Forelimb muscle (tissue), 1 donor: ENCODE measurements at places on chromosomes 6 and 20.

GRCh38 chr6:70668499-70668812 is 773 bp downstream of the SMAP1 start:
- no peak for DNase-seq

GRCh38 chr6:102623201-102623600 is 1229.7 kb downstream of the GRIK2 start:
- DNase-seq, result no peak

- DNase-seq, result no peak
These were observed 44.1 kb downstream of the MAK start for GRCh38 chr6:10794239-10794638.

DNA sequence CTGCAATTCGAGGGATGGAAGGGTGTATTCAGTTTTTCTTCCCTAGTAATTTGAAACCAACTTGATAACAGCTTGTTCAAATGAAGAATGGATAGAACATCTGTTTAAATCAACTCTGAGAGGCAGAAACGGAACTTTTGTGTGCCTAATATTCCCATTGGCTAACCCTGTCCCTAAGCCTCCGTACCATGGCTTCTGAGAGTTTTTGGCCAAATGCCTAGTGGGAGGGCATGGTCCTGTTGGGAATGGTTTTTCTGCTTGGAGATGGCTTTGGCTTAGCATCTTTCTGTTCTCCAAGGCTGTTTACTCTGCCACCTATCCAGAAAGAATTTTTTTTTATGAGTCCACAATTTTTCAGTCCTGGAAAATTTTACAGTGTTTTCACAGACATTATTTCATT is 126.7 kb upstream of the MLIP start:
- DNase-seq, result no peak

- no peak for DNase-seq
These were observed 123.4 kb upstream of the HDGFL1 start for GRCh38 chr6:22445946-22446345.

DNA sequence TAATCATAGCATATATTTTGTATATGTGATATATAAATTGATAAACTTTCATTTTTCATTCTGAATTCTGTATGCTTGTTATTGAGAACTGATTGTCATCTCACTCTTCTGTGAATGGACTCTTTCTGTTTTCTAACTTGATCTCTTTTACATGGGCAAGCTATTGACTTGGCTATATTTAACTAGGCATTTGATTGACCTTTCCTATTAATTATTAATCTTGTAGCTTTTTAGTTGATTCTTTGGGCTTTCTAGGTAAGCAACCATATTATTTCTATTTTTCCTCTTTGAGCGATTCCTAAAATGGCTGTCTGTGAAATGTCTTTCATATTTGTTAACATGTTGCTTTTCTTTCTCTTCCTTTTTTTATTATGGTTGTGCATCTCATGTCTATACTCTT is 347.1 kb downstream of the CDKAL1 start:
- DNase-seq, result no peak

GRCh38 chr6:135281227-135281626 is 100.1 kb downstream of the MYB start:
- DNase-seq, result no peak

DNA sequence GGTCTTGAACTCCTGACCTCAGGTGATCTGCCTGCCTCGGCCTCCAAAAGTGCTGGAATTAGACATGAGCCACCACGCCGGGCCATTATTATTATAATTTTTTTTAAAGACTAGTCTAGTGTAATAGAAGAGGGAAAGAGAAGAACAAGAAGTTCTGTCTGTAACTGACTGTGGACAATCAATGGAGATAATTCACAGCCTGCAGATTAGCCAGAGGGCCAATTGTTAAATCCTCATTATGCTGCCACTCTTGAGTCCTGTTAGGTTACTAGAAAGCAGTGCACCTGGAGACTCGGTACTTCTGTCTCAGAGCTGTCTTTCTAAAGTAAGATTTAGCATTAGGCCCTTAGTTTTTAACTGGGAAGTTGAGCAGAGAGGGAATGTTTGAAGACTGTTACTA is 37.5 kb downstream of the CARMIL1 start:
- no peak for DNase-seq

DNA sequence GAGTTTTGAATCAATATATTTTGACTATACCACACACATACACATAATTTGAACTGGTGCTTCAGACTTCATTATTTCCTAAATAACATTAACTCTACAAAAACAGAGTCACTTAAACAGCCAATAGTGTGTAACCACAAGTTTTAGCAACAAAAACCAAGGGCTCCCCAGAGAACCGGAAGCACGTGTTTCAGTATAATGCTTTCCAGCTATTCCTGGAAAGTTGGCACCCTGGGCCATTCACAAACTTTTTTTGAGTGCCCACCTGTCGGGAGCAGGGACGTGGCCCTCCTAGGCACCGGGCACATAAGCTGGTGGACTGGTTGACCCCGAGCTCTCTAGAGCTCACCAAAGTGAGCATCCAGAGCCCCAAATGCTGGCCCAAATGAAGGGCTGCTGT is 1.9 kb upstream of the SLC35D3 start:
- no peak for DNase-seq

DNA sequence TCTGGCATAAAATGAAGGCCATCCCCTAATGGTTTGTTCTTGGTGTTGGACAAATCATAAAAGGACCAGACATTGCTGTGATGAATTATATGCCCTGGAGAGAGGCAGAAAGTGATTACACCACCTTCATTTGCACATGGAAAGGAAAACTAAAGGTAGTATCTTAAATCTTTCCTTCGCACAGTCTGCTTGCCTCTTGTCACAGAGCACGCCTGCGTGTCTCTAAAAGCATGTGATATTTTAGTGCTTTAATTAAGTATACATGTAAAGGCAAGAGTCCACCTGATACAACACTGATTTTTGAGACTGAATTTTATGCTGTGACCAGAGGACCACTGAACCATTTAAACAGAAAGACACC is 28.8 kb upstream of the PLAGL1 start:
- no peak for DNase-seq

DNA sequence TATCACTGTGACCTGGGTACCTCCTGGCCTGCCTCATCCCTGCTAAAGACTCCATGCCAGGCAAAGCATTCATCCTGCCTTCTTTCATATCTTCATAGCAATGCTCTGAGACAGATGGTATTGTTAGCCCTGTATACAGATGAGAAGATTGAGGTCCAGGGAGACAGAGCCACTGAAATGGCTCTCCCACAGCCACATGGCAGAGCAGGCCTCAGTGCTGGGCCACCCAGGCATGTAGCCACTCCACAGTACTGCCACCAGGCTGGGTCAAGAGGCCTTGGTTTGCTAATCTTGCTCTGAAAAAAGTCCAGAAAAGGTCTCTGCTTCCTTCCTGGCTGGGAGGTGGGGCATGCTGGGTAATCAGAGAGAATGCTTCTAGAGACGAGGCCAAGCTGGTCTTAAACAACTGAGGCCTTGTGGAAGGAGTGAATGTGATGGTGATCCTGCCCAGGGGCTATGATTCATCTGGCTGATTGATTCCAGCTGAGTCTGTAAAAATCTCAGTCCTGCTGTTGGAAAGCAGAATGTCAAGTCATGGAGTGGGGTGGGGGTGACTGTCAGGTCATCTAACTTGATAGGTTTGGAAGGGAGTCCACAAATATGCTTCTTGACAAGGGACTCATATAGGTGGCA is 29.8 kb downstream of the HM13 start:
- no peak for DNase-seq

GRCh38 chr6:71056656-71057055 is 99.8 kb upstream of the B3GAT2 start:
- DNase-seq, result no peak

DNA sequence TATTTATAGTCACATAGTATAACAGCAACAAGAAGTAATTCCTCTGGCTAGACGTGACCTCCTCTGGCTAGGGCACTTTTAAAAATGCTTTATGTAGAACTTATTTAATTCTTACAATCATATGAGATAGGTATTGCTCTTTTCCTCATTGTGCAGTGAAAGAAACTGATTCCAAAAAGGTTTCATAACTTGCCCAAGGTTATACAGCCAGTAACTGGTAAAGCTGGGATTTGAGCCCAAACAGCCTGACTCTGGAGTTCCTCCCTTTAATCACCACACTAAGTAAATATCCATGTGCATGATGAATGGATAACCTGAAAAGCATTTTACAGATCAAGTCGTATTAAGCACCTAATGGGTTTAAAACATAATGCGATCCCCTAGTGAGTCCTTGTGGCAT is 214.6 kb downstream of the PRL start:
- DNase-seq, result no peak

DNA sequence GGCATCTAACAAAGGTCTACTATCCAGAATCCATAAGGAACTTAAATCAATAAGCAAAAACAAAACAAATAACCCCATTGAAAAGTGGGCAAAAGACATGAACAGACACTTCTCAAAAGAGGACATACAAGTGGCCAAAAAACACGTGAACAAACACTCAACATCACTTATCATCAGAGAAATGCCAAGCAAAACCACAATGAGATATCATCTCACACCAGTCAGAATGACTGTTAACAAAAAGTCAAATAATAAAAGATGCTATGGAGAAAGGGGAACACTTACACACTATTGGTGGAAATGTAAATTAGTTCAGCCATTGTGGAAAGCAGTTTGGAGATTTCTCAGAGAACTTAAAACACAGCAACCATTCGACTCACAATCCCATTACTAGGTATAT is 19.4 kb upstream of the VNN1 start:
- no peak for DNase-seq

DNA sequence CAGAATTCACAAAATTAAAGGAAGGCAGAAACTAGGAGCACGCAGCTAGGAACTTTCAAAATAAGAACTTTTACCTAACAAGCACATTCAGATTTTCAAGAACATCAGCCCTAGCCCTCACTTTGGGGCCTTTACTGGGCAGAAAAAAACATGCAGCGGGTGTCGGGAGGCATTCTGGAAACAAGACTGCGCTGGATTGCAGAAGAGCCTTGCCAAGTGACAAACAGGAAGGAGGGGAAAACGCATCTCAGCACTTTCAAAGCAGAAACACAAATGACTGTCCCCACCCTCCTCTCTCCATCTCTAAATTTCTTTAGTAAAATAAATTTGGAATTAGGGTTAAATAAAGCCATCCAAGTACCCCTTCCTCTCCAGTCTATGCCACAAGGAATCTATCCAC is 74.6 kb upstream of the RREB1 start:
- no peak for DNase-seq

GRCh38 chr6:109260126-109260525 is 122.1 kb downstream of the CD164 start:
- no peak for DNase-seq

DNA sequence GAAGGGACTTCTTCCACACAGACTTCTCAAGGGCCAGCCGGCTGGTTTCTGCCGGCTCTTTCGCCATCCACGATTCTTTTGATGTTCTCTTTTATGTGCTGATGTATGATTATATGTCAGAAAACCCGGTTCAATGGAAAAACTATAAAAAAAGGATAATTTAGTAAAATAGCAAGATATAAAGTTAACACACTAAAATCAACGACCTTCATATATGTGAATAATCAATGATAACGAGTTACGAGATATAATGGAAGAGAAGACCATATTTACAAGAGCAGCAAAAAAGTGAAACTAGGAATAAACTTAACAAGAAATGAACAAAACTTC is 540 bp upstream of the ZSCAN12 start:
- DNase-seq, result no peak

GRCh38 chr6:96171112-96171511 is 155.3 kb downstream of the FUT9 start:
- no peak for DNase-seq

DNA sequence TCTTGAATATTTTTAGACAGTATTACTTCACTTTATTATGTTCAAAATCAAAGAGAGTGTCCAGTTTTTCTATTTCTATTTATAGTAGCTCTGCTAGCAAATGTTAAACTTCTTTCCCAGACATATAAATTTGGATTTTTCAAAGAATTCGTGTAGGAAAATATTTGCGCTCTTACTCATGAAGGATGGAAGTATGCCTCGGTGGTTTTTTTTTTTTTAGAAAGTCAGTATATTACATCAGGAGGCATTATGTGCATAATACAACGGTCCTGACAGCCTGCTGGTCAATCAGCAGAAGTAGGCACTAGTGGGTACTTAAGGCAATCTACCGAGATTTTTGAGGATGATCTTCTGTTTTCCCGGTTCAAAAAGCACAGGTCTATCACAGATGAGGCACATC is 249.3 kb downstream of the TBX18 start:
- no peak for DNase-seq

- DNase-seq, result peak; percentile 34
These were observed 14.6 kb upstream of the CFAP206 start for GRCh38 chr6:87393026-87393622.

DNA sequence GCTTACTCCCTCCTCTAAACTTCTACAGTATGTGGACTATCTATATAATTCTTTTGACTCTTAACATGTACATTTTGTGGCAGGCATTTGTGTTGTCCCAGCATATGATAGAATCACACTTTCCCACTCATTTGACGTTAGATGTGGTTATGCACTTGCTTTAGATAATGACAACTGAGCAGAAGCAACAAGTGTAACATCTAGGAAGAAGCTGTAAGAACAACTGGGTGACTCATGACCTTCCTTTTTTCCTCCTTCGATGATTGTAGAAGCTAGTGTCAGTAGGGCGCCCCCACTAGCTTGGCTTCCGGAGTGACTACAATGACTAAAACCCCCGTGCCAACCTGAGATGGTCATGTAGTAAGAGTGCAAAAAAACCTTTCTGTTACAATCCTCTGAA is 74.6 kb upstream of the CEP85L start:
- no peak for DNase-seq

DNA sequence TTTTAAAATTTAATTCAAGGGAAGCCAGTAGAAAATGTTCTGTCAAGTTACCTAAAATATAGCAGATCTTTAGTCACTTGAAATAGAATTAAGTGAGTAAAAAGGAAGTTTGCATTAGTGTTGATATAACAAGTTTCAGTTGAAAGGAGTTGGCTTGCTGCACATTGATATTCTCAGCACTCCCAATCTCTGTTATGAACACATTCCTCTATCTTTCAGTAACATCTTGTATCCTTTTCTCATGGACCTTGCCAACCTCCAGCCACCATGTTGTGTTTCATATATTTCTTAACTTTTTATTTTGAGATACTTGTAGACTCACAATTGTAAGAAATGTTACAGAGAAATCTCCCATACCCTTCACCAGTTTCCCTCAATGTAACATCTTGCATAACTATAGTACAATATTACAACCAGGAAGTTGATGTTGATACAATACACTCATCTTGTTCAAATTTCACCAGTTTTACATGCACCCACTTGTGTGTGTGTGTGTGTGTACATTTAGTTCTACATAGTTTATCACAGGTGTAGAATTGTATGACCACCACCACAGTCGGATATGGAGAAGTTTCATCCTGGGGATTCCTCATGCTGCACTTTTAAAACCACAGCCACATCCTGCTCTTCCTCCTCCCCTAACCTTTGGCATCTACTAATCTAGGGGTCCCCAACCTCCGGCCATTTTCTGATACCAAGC is 20.2 kb upstream of the PAQR8 start:
- no peak for DNase-seq

- DNase-seq, result no peak
These were observed 286.2 kb downstream of the PREX1 start for GRCh38 chr20:48541581-48542071.
